ENCODE measurements at places on chromosomes 3 and 15.

DNA sequence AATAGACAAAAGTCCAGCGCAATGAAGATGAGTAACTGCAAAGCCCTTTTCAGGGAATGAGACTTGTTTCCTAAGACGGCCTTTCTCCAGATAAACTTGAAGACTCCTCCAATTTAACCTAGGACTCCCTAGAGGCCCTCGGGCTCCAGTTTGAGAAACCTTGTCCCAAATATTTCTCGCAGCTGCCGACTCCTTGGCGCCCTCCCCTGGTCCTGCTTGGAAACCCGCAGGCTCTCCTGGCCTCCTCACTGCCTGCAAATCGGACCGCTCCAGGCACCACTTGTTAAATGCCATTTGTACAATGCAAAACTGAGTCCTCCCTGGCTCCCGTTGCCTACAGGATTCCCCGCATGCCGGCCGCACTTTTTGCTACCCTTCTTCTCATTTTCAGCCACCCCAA lies 36.8 kb downstream of the MUC4 start:
- peak; percentile 57 for DNase-seq

DNA sequence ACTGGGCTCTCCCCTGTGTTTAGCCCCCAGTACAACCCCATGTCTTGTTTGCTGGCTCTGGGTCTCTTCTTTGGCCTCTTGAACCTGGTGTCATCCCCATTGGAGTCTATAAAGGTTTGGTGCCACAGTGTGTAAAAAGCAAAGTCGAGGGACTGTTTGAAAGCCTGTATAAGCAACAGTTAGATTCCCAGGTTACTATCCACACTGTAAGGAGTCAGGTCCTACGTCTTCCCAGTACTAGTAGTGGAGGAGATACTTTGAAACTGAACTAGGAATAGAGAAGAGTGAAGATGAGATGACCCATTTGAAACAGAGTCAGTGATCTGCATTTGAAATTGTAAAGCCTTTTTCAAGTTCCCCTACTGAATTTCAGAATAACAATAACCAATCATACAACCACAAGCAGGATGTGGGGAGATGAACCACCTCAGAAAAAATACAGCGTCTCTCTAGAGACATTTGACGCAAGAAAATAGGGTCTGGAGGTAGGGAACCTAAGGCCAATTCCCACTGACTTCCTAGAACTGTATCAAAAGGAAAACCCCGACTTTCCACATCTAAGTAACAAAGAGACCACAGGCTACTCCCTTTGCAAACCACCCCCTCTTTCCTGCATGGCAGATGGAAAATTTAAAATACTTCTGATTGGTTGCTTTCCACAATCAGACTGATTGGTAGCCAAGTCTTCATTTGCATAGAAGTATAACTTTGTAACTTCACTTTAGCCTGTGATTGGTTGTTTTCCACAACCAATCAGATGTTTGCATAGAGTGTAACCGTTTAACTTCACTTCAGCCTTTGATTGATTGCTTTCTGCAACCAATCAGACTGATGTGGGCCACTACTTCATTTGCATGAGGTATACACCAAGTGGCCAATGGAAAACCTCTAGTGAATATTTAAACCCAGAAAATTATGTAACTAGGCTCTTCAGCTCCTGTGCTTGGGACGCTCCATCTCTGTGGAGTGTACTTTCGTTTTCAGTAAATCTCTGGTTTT lies 49.9 kb upstream of the NEDD4 start:
- DNase-seq, result no peak

DNA sequence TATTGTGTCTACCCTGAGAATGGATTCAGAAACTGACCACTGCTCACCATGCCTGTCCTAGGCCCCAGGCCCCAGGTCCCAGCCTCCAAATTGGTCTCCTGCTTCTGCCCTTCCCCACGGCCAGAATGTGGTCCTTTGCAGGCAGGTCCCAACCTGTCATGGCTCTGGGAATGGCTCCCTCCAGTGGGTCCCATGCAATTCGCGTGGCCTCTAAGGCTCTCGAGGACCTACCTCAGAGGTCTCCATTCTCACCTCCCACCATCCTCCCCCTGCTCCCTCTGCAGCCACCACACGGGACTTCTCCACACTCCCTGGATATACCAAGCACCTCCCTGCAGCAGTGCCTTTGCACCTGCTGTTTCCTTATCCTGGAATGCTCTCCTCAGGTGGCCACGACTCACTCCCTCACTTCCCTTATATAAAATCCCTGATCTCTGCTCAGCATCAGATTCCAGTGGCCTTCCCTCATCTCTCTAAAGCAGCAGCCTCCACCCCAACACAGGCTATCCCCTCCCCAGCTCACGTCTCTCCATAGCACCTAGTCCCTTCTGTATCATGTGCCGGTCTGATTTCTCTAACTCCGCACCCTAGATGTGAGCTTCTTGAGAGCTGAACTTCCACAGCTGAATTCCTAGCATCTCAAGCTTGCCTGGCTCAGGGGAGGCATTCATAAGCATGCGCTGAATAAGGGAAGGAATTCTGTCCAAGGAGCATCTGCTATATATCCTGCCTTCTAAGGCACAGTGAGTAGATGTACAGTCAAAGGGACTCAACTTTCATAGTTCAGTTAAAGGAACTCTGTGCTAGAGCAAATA lies 56.9 kb downstream of the ARRDC4 start:
- DNase-seq, result no peak

- DNase-seq, result no peak
These were observed 28.8 kb downstream of the CGNL1 start for GRCh38 chr15:57405133-57405532.

- no peak for DNase-seq
These were observed 107.0 kb upstream of the PFN2 start for GRCh38 chr3:150077581-150078247.

- no peak for DNase-seq
These were observed 228.6 kb downstream of the NR2F2 start for GRCh38 chr15:96559087-96559486.

DNA sequence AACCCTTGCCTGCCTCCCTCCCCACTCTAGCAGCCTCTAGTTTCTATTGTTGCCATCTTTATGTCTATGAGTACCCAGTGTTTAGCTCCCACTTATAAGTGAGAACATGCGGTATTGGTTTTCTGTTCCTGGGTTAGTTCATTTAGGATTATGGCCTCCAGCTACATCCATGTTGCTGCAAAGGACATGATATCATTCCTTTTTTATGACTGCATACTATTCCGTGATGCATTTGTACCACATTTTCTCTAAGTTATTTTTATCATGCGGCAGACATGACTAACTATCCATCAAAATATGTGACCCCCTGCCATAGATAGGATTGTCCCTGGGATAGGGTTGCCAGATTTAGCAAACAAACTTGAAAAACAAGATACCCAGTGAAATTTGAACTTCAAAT lies 58.4 kb downstream of the NR1D2 start:
- no peak for DNase-seq

DNA sequence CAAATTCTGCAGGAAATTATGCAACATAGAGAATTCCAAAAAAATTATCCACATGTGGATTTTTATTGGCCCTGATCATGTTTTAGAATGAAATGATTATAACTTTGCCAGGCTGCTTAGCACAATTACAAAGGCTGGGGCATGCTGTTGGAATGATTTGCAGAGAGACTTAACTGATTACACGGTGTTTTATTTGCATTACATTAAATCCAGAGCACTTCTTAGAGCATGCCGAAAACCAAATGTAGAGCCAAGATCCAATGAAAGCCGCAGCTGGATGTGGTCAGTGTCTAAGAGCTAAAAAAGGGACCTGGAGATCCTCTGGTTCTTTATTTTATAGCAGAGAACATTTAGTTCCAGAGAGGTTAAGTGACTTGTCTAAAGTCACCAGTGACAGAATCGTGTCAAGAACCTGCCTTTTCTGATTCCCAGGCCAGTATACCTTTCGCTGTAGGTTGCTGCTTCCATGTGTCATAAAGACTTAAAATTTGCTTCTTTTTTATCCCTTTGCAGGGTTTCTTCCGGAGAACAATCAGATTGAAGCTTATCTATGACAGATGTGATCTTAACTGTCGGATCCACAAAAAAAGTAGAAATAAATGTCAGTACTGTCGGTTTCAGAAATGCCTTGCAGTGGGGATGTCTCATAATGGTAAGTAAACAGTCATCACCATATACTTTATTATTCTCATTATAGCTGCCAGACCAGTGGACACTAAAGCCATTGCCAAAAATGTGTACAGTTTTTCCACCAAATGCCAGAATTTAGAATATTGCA lies 92.0 kb upstream of the TSEN2 start:
- DNase-seq, result peak; percentile 45

- DNase-seq, result no peak
These were observed 716.2 kb downstream of the DIPK2A start for GRCh38 chr3:144687862-144688261.

GRCh38 chr15:31359702-31360111 lies 33.1 kb downstream of the KLF13 start:
- DNase-seq, result no peak

GRCh38 chr3:56019490-56020146 lies 448.6 kb downstream of the ERC2 start:
- DNase-seq, result no peak

- DNase-seq, result no peak
These were observed 60.0 kb upstream of the SNRPA1 start for GRCh38 chr15:101354891-101355623.

DNA sequence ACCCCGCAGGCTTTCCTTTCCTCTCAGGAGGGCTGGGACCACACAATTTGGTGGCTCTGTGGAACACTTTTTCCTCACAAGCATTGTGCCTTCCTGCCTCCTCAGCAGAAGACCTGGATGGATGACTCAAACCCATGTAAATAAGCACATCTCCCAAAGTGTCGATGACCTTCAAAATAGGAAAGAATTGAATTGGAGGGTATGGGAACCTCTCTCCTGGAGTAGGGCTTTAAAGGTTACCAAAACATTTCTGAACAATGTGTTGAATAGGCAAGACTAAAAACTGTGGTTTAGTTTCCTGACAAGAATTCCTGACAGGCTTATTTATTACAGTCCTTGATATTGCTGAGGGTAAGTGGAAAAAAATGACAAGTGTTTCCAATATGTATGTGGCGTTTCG lies 118.2 kb downstream of the ALDH1A2 start:
- DNase-seq, result no peak

DNA sequence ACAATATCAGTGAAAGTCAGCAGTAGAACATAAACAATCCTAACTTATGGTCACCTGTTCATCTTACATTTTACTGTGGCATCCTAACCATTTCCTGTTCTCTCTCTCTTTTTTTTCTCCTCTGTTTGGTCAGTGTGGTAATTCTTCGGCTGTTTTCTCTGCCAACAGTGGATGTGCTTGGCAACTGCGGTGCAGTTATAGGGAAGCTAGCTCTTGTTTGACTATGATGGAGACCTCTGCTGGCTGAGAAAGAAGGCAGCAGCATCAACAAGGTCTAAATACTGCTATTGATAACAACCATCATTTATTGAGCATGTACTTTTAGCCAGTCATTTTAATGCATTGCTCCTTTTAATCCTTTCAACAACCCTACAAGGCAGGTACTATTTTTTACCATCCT lies 723 bp upstream of the DRD3 start:
- no peak for DNase-seq

- DNase-seq, result peak; percentile 32
These were observed 47.8 kb downstream of the OIP5 start for GRCh38 chr15:41284427-41285177.

DNA sequence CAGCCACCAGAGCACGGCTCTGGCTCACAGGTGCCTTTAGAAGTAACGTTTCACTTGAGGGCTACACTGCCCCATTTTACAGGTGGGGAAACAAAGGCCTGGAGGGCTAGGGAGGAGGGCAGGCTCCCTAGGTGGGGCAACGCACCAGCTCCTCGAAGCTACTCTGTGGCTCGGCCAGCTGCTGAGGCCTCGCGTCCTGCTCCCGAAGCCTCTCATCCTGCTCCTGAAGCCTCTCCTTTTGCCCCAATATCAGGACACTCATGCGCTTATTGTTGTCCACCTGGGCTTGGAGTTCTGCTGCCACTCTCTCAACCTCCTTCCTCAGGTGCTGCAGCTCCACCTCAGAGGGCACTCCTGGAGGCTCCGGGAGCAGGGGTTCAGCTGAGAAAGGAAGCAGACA lies 28.2 kb upstream of the OR4F6 start:
- no peak for DNase-seq

DNA sequence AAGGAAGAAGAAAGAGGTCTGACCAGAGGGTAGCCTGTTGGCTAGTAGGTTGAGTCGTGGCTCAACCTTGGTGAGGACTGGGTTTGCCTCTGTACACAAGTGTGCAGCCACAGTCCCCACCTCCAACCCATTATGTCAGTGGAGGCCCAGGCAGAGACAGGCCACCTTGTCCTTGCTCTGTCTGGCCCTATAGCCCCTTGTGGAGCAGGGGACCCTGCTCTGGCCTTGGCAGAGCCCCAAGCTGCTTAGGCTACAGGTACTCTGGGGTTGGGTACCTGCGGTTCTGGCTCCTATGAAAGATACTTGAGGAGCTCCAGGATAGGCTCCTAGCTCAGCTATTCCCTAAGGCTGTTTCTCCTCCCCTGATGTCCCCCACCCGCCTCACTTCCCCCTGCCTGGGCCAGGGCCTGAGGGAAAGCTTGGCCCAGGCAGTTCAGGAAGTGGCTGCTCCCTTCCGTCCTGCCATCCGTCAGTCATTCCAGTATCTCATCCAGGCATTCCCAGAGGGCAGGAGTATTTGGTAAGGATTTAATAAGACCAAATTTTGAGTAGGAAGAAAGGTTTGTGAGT lies 44.0 kb downstream of the FGD5 start:
- no peak for DNase-seq

GRCh38 chr3:124621498-124621897 lies 108.8 kb upstream of the UMPS start:
- no peak for DNase-seq

DNA sequence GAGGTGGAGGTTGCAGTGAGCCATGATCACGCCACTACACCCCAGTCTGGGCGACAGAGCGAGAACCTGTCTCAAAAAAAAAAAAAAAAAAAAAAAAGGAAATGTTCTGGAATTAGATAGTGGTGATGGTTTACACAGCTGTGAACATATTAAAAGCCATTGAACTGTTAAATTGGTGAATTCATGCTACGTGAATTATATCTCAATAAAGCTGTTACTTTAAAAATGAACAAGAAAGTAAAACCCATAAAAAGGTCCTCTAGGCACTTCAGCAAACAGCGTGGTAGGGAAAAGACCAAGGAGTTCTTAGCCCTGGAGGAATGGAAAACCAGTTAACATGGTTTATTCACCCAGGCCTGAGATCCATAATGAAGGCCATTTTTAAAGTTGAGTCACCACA lies 180.1 kb downstream of the ATG7 start:
- DNase-seq, result no peak

DNA sequence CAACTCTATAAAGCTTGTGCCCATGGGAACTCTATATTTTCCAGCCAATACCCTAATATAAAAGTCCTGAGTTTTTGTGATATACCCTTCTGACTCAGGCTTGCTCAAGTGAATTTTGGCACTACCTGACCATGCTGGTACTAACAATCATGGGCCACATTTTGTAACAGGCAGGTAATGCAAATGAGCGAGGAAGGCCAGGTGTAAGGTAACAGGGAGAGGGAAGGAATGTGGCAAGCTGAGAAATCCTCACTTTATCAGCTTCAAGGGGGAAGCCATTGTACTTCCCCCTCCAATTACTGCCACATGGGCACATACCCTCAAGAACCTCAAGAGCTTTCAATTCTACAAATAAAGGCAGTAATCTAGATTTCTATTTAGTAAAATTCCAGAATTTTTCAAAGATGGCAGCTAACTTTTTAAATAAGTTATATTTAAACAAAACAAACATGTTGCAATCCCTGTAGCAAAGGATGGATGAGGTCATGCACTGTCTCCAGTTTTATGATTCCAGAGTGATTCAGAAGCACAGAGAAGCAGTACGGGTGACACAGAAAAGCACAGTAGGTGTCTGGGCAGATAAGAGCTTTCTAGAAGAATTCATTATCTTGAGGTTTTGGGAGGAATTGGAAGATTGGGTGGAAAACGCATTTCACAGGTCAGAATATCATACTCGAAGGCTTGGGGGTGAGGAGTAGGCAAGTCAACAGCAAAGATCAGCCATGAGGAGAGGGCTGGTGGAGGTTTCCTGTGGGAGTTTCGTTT lies 87.6 kb downstream of the FOXP1 start:
- no peak for DNase-seq

All from right hindlimb (tissue), 1 donor.